ENCODE measurements at places on chromosomes 1 and 21.

GRCh38 chr1:206633708-206634121, 1.6 kb upstream of the DYRK3 start:
- DNase-seq = no peak

- DNase-seq = no peak
Observed at GRCh38 chr1:9371391-9371935, 78.8 kb downstream of the SPSB1 start.

DNA sequence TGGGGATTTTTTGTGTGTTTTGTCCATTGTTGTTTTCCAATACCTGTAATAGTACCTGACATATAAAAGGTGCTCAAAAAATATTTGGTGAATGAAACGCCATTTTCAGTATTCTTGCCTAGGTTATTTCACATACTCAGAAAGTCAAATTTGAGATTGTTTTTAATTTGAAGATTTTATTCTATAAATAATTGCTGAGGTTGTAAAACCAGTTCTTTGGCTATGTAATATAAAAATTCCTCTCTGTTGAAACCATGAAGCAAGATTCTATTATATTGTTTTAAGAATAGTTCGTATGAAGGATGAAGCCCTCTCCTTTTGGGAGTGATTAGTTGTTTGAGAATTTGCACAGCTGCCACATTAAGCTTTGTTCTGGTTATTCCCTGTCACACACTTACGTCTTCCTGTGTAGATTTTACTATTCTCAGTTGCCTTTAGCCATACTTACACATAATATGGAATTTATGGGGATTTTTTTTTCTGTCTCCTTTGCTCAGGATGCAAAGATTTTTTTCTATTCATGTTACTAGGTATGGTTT, 60.2 kb upstream of the MPC2 start:
- no peak for DNase-seq

DNA sequence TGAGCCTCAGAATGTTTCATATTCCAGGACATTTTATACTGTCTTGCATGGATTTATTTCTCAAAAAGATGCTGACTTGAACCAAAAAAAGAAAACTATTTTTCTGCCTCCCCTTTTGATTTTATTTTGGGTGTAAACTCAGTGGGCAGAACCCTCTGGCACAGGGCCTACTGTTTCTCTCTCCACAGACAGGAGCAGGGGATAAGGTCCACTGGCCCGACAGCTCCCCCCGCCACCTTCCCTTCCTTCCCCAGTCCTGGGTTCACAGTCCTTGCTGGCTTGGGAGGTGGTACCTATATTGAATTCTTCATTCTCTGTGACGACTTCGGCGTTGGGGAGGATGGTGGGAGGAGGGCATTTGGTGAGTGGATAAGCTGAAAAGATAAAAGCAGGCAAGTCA, 114.3 kb downstream of the ZSCAN20 start:
- no peak for DNase-seq

GRCh38 chr1:209583408-209583807, at the start of gene CAMK1G:
CAMK1G (plus strand) TSS chr1:209583714; CDS start chr1:209594984, 11,270 bp downstream.
- no peak for DNase-seq

GRCh38 chr1:54245501-54245900, 45.5 kb downstream of the MRPL37 start:
- DNase-seq = peak; percentile 9

- no peak for DNase-seq
Observed at GRCh38 chr21:43783098-43783700, 6.2 kb upstream of the RRP1 start.

DNA sequence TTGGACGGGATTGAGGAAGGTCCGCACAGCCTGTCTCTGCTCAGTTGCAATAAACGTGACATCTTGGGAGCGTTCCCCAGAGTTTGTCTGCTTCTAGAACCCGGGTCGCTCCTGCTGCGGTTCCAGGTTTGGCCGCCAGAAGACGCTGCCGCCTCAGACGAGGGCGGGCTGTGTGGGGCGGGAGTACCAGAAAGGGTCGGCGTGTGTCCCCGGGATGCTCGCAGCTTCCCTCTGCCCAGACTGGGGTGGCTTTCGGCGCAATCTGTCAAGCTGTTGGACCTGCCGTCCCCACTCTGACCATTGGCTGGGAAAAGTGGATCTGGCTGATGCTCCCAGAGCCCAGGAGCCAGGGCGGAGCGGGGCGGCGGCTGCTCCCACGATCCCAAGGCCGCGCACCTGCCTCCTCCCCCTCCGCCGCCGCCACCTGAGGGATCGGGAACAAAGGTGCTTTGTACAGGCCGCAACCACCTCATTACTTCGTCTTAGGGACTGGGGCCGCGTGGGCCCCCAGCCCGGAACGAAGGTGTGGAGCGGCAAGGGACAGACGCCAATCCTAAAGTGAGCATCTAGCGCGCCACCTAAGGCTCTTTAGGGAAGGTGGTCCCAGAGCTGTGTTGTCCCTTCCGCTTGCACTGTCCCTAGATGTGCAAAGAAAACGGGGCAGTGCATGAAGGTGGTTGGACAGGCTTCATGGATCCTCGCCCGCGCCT, 683 bp upstream of the EFNA4 start:
- no peak for DNase-seq

DNA sequence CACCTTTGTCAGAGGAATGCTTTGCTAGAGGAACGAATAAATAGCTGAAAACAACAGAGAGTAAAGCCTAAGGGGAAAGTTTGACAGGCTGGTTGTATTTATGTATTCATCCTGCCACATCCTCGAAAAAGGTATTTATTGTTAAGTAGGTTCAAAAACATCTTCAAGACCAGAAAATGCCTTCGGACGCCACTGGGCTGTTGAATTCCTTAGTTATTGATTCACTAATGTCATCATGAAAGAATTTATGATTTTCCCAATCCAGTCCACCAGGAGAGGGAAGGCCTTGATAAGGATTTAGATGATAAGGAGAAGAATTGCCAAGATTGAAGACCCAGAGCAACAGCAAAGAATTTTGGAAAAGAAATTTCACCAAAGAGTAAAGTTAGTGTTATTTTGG, 35.2 kb upstream of the MAB21L3 start:
- DNase-seq = no peak

DNA sequence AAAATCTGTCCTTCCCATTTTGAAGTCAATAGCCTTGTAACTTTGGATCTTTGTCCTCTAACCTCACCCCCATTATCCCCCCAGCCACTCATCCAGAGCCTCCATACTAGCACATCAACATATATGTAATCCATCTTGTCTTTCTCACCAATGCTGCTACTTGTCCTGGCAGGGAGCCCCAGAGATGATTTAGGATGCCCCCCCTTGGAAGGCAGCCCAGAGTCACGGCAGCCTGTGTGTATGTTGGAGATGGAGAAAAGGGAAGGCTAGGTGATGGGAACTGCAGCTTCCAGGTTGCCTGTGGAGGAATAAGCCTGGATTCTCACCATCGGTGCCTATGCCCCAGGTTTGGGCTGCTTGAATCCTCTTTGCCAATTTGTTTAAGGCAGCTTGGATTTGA, 51.7 kb upstream of the SCMH1 start:
- DNase-seq = no peak

DNA sequence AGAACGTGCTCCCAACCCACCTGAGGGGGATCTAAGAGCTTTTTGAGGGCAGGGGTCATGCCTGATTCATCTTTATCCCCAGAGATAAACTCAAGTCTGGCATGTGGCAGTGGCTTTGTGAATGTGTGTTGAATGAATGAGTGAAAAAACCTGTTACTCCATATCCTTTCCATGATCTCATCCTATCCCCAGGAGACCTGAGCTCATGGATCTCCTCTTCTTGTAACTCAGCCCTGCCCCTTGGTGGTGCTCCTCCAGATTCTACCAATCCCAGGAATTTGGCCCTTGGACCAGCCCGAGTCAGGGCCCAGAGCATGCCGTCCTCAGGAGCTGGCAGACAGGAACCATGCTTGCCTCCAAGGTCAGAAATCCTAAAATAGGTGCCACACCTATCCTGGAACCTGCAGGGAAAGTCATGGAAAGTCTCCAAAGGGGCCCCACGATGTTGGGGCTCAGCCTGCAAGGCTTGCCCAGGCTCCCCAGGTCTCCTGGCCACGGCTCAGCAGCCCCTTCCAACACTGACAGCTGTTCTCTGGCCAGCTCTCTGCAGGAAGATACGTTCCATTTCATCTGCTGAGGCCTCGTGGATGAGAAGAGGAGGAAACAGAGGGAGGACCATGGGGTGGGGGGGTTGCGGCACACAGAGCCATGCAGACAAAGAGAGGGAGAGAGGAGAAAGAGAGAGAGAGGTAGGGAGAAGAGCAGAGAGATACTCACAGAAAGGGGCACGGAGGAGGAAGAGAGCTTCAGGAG, 214.6 kb downstream of the TRABD2B start:
- no peak for DNase-seq

GRCh38 chr1:219781491-219781890, 146.9 kb downstream of the SLC30A10 start:
- no peak for DNase-seq

DNA sequence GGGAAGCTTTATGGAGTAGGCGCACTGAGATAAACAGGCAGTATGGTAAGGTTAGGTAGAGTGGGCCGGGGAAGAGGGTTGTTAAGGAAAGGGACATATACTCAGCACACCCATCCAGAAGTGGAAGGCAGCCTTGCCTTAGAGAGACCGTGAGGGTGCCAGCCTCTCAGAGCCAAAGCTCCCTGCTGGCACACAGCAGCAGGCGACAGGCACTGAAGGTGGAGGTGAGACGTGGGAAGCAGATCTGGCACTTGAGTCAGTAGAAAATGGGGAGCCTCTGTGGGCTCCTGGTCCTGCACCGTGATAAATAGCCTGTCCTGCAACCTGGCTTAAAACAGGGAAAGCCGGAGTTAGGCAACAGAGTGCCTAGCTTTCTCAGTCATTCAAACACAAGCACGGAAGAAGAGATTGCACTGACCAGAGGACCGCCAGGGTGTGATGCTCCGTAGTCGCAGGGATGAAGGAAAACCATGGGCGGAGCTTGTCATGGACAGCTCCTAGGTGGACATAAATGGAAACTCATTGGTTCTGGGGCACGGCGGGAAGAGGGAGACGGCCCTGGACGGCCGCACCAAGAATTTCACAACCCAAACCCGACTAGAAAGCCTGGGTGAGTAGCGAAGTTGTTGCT, 15.5 kb downstream of the KCNK1 start:
- DNase-seq = no peak

DNA sequence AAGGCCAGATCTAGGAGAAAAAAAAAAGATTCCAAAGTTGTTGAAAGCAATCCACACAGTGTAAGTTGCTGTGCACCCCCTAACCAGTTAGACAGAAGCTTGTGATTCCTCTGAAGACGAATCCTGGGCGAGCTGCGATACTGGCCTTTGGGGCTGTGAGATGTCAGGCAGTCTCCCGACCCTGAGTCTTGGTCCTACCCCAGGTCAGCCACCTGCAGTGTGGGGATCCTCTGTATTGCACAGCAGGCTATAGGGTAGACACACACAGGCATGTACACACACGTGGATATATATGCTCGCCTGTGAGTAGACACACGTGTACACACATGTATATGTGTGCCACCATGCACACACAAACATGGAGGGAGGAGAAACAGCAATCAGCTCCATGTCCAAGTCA, 12.9 kb downstream of the ACTRT2 start:
- DNase-seq = no peak

GRCh38 chr1:34754964-34755637, at the start of gene GJB5:
GJB5 (plus strand) TSS chr1:34755047; CDS start chr1:34757331, 2,284 bp downstream.
- DNase-seq = no peak

GRCh38 chr1:52662645-52663313, 29.8 kb downstream of the SHISAL2A start:
- peak; percentile 39 for DNase-seq

DNA sequence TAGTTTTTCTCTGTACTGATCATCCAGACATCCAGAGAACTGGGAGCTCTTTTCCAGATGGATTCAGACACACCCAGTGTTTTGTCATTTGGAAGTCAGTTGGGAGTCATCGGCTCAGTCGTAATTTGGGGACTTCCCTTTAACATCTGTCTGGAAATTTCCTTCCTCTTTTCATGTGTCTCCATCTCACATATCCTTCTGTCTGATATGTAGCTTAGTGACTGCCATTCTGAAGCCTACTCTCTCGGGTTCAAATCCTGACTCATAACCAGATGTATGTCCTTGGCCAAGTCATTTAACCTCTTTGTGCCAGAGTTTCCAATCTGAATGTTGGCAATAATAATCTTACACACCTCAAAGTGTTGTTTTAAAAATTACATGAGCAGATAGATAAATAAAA, 3.0 kb downstream of the MORC3 start:
- DNase-seq = no peak

DNA sequence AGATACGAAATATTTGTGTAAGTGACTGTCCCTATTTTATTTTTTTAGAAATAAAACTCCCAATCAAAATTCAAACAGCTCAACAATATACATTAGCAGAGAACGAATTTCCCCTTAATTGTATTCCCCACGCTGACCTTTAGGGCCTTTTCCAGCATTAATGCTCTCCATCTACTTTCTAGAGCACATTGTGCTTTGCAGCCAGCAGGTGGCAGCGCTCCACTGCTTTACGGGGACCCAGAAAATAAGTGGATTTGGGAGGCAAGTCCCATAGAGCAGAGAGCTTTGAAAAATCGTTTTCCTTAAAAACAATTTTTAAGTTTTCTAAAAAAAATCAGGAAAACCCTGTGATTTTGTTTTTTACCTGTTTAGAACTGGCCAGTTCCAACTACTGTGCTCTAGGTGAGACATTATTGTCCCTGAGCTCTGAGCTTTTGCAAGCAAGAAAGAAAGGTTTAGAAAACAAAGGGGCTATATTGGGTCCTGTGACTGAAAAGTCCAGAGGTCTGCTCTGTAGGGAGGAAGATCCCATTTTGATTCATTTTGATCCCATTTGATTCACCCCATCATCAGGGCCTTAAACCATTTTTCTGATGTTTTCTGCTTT, 144.4 kb upstream of the ZNF644 start:
- DNase-seq = peak; percentile 79

- DNase-seq = no peak
Observed at GRCh38 chr1:160779626-160780397, 16.2 kb upstream of the LY9 start.

- DNase-seq = peak; percentile 88
Observed at GRCh38 chr1:86380257-86380861, 15.8 kb downstream of the ODF2L start.

- no peak for DNase-seq
Observed at GRCh38 chr1:220283625-220284024, 11.4 kb upstream of the RAB3GAP2 start.

DNA sequence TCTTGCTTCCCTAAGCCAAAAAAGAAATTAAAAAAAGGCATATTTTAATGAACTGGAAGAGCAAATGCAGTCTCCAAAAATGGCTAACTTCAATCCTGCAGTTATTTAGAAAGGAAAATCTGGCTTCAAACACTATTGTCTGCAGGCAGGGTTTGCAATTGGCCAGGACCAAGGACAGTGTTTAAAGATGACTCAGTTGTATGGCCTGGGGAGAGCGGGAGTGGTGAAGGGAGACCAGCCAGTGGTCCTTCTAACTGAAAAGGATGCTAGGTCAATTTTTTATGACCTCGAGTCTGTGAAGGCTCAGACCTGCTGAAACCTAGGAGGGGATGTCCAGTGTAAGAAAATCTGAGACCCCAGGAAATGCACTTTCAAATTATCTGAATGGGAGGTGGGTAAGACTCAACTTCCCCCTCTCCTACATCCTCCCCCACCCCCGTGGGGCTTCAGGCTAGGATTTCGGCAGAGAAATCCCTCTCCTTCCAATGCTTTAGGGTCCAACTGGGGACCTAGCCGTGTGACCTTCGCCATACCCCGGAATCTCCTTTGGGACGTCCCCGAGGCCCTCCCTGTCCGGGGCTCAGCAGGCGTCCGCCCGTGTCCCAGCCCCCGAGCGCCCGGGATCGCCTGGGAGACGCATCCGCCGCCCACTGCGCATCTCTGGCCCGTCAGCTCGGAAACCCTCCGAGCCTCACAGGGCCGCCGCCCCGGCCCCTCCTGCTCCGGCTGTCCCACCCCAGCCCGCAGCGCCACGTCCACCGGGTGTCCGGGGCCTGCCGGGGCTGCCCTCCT, 602 bp upstream of the RIMKLA start:
- DNase-seq = no peak

Data from NCI-H2029 treated with DMSO at 0.1 percent for 48 hours (cell line).